ENCODE measurements at places on chromosomes 6 and 20. TPM values are rescaled to one million over a fixed set of nuclear protein-coding genes. Genes with fewer than 3 reads are reported as not detected.

The TFAP2C gene
- 6.3 TPM for total RNA-seq

The CST5 gene
- 0.37 TPM for total RNA-seq

The SLC17A3 gene
- total RNA-seq = not detected

- H3K4me3 ChIP-seq = no peak overlapping the region
- H3K27ac ChIP-seq = no peak overlapping the region
- no peaks in the 10 kb centered on the region for H3K27me3 ChIP-seq
These were observed 78.7 kb upstream of the PRSS16 start for GRCh38 chr6:27168586-27169443.

DNA sequence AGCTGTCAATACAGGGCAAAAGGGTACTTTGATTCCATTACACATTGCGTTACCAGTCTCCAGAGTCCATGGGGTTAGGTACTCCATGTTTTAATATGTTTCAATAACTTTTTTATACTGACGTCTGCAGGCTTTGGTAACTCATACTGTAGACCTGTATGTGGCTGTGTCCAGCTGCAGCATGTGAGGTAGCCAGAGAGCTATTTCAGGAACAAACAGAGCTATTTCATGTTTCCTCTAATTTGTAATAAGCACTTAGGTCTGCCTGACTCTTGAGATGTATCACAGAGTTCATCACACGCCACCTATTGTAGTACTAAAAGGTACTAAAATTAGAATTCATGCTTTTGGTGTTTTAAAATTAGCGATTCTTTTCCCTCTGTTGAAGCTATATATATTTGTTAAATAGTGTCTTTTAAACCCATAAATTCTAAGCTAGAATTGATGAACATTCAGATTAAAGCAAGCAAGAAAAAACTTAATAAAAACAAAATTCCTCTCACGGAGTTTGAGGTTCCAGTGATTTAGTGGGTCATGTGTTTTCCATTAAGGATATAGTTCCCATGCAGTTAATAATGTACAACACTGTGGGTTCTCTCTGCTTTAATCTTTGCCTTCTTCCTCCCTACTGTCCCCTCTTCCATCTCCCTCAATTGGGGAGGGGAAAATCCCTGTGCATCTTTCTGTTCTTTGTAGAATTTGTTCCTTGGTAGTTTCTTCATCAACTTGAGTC is 37.0 kb downstream of the FOXO3 start:
- H3K4me3 ChIP-seq = no peak overlapping the region
- no peaks in the 10 kb centered on the region for H3K36me3 ChIP-seq
- no peak for DNase-seq
- peak overlapping the region; percentile 52 for H3K27ac ChIP-seq
- H3K27me3 ChIP-seq = no peaks in the 10 kb centered on the region

- no peak overlapping the region for H3K27ac ChIP-seq
- peaks cover 2% of the 10 kb centered on the region for H3K36me3 ChIP-seq
- no peaks in the 10 kb centered on the region for H3K4me1 ChIP-seq
- no peak for DNase-seq
- no peak overlapping the region for H3K4me3 ChIP-seq
These were observed 150.3 kb downstream of the CDK19 start for GRCh38 chr6:110664933-110665332.

- no peaks in the 10 kb centered on the region for H3K27me3 ChIP-seq
- H3K4me3 ChIP-seq = no peak overlapping the region
- H3K36me3 ChIP-seq = no peaks in the 10 kb centered on the region
- H3K4me1 ChIP-seq = no peaks in the 10 kb centered on the region
These were observed 53.9 kb downstream of the AFG1L start for GRCh38 chr6:108348655-108349349.
